ENCODE measurements at places on chromosomes 1 and 21.

DNA sequence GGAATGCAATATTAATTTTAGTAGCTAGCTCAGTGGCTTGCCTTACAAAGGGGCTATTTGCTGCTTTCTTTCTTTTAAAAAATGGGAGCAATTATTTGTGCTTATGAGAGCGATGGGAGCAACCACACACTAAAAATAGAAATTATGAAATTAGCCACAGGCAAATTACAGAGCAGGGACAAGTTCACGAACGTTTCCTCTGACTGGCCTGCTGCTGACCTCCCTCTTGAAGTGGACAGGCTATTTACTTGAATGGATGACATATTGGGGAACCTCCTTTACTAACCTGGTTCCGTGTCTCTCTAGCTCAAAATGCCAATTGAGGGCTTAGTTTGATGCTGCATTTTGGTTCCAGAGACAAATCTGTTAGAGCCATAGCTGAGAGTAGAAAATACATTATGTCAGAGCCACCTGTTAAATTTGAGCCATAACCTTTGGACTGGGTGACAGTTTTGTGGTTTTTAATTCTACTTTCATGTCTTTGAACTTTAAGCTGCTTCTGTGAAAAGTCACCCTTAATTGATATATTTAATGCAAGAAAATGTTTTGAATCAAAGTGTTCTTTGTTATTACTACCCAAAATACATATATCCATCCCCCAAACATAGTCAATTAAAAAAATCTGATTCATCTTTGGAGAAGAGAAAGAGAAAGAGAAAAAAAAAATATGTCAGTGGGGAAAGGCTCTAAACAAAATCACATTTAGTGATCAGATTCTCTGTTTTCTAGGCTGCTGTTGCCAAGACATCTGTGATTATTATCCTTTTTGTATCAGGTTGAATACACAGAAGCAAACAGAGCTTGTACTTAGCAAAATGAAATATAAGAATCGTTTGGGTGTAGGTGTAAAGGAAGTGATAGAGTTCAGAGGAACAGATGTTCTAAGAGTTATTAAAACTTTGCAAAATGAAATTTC lies 351.9 kb downstream of the ADGRL2 start:
- no peak for DNase-seq

DNA sequence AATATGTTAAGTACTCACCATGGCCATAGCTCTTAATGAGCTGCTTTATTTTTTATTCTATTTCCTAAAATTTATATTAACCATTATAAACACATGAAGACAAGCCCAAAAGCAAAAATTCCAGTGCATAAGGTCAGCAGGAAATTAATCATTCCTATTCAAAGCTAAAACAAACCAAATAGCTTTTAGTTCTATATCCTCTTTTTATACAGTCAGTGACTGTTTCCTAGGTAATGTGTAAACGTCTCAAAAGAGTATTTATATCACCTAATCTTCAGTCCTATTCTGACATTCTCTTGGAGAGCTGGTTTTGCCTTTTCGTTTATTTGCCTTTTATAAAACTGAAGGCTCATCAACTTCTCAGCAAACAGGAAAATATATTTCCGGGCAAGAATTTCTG lies 4.2 kb downstream of the GOLPH3L start:
- DNase-seq: no peak

- DNase-seq: no peak
Measured at GRCh38 chr1:36567601-36568341, 85.1 kb upstream of the CSF3R start.

GRCh38 chr1:79004916-79005315 lies 1.6 kb downstream of the ADGRL4 start:
- no peak for DNase-seq

DNA sequence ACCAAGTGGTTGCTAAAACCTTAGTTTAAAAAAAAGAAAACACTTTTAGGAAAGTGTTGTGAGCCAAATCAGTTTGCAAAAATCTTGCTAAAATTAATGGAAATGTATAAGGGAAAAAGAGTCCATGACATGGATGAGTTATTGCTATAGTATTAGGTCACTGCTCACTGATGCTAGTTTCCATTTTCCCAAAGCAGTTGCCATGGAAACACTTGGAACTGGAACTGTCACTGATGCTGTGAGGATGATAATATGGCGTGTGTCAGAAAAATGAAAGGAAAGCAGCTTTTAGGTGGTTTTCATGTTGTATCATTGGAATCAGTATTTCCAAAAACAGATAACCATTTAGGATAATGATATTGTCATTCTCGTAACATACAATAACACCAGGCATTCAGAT lies 104.4 kb downstream of the PHTF1 start:
- no peak for DNase-seq

- DNase-seq: no peak
Measured at GRCh38 chr1:245270063-245270462, 115.3 kb downstream of the KIF26B start.

DNA sequence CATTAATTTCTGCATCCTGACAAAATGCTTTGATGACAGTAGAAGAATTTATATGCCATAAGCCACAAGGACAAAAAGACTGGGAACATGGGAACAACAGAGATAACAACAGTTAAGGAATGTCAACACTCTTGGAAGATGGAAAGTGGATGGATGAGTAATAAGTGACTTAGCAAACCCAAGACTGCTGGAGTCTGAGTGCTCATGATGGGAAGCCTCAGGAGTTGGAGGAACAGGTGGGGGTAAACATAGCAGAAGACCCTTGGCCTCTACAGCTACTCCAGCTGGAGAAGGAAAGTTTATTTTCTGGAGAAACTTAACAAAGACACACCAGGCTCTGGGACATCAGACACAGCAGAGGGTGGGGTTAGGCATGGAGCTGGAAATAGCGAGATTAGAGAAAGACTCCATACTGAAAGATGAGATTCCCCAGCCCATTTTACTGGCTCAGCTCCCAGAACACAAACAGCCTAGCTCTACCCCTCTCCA lies 13.6 kb downstream of the G0S2 start:
- DNase-seq: no peak

GRCh38 chr1:84840346-84840745 lies 52.7 kb downstream of the LPAR3 start:
- DNase-seq: no peak

GRCh38 chr1:90143591-90143990 lies 148.7 kb downstream of the ZNF326 start:
- no peak for DNase-seq

- no peak for DNase-seq
Measured at GRCh38 chr1:161207173-161207572, 5.0 kb downstream of the NDUFS2 start.

DNA sequence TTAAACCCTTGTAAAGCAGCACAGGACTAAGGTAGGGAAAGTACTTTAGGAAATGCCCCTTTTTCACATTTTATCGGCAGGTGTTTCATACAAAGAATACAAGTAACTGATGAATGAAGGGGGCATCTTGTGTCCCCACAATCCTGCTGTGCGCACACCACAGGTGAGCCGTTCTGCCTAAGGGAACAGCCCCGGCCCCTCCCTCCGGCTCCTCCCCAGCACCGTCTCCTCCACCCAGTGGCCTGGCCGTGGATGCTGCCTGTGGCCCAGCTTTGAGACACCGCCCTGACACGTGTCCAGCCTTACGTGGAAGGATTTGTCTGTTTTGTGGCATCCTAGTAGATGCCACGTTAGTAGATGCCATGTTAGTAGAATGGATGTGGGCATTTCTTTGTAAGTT lies 12.8 kb downstream of the FAAP20 start:
- no peak for DNase-seq

Data from stimulated activated CD8-positive, alpha-beta memory T cell treated with anti-CD3 and anti-CD28 coated beads, Interleukin-4, amount 100 ng/mL, for 1 hour (primary cell).